ENCODE measurements at places on chromosomes 5 and 9. TPM values are rescaled to one million over a fixed set of nuclear protein-coding genes. Genes with fewer than 3 reads are reported as not detected.

GRCh38 chr9:13508681-13509080, 229.2 kb upstream of the MPDZ start:
- no peaks in the 10 kb centered on the region for H3K36me3 ChIP-seq
- no peak overlapping the region for H3K4me3 ChIP-seq
- DNase-seq = no peak
- no peaks in the 10 kb centered on the region for H3K27me3 ChIP-seq

GRCh38 chr9:77708064-77708815, 60.1 kb upstream of the GNA14 start:
- peaks cover 2% of the 10 kb centered on the region for H3K27me3 ChIP-seq
- no peak for DNase-seq
- no peaks in the 10 kb centered on the region for H3K36me3 ChIP-seq
- H3K27ac ChIP-seq = no peak overlapping the region

DNA sequence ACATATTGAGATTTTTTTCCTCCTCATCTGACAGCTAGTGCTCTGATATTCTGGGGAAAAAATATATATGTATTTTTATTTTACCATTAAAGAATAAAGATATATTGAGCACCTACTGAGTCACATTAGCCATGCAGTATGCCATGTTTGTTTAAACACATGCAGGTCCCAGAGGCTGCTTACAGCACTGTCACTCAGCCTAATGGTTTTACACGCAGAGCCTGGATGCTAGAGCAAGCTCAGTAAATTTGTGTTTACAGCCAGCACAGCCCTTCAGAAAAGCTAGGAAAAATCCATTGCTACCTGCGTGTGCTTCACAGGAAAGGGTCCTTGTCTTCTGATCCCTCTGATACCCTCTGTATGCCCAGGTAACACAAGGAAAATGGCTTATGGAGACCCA, 146.2 kb downstream of the SEMA6A start:
- no peak overlapping the region for H3K4me3 ChIP-seq
- H3K27me3 ChIP-seq = no peaks in the 10 kb centered on the region
- no peak for DNase-seq
- H3K4me1 ChIP-seq = no peaks in the 10 kb centered on the region

DNA sequence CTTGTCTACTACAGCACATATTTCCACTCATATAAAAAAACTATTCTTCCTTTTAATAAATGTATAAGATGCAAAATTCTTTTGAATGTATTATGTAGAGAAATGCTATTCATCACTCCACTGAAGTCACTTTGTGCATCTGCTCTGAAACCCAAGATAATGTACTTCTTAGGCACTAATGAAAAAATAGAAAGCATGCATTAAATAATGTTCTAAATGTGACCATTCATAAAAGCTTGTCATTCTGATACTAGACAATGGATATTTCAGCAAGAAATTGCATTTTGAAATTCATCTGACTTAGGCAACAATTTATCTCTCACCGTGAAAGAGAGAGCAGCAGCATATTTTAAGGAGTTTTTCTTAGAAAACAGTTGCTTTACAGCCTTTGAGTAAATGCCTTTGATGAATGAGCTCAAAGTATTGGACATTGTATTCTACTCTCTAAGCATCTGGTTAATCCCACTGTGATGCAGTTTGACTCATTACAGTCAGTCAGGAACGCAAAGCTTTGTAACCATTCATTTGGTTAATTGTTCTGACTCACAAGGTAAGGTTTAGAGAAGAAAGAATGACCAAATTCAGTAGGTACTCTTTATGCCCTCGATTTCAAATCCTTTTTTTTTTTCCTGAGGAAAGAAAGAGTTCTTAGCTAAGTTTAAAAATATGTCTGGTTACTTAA, 2233.8 kb upstream of the C9orf72 start:
- H3K36me3 ChIP-seq = no peaks in the 10 kb centered on the region
- H3K4me1 ChIP-seq = no peaks in the 10 kb centered on the region
- no peak for DNase-seq
- no peak overlapping the region for H3K4me3 ChIP-seq

DNA sequence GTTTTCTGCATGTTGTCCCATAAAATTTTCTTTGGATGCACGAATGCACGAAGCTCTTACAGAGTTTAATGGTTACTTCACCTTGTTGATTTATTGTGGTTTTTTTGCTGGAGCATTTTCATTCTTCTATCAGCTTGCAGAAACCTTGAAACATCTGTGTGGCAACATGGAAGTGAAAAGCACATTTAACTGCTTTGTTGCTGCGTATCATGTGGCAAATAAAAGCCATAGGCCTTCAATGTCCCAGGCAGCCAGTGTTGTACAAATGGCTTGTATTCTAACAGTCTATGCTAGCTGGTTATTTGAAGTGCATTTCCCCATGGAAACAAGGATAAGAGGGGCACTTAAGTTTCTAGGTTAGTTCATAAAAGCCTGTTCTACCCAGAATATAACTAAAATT, 42.5 kb upstream of the RASGRF2 start:
- H3K27me3 ChIP-seq = peaks cover 2% of the 10 kb centered on the region
- H3K4me3 ChIP-seq = no peak overlapping the region
- H3K36me3 ChIP-seq = no peaks in the 10 kb centered on the region
- no peak for DNase-seq
- H3K4me1 ChIP-seq = no peaks in the 10 kb centered on the region
- H3K27ac ChIP-seq = no peak overlapping the region

DNA sequence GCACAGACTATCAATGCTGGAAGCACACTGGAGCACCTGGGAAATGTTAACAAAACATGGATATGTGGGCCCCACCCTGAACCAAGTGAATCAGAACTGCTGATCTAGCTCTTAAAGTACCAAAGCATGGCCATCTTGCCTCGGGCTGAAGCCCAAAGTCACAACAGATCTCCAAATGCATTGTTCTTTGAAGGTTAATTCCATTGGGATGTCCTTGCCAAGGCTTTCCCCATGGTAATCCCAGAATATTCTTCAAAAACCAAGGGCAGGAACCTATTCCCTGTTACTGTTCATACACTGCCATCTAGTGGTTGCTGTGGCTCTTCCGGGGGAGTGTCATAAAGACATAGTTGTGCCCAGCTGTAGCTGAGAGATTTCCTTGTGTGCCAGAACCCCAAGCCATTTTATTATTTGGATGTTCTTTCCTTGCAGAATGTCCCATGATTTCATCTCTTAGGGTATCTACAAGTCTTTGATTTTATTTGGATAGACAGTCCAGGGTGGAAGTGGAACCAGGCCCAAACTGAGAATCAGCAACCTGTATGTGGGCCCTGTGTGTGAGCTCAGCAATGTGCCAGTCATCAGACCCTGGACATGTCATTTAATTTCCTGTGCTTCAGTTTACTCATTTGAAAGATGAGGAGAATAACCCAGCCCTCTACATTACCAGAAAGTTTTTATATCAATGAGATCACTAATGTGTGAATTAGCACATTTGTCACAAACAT, 290.0 kb downstream of the ACTL7B start:
- H3K4me1 ChIP-seq = no peaks in the 10 kb centered on the region
- no peaks in the 10 kb centered on the region for H3K36me3 ChIP-seq
- H3K27ac ChIP-seq = no peak overlapping the region
- no peak overlapping the region for H3K4me3 ChIP-seq

GRCh38 chr5:66324357-66324756, 180.3 kb downstream of the SREK1 start:
- no peak overlapping the region for H3K27ac ChIP-seq
- DNase-seq = no peak
- no peak overlapping the region for H3K4me3 ChIP-seq

- H3K4me1 ChIP-seq = no peaks in the 10 kb centered on the region
- H3K36me3 ChIP-seq = no peaks in the 10 kb centered on the region
- H3K27ac ChIP-seq = no peak overlapping the region
- DNase-seq = no peak
- peaks cover 5% of the 10 kb centered on the region for H3K27me3 ChIP-seq
- H3K4me3 ChIP-seq = no peak overlapping the region
Observed at GRCh38 chr5:160297776-160298175, 14.6 kb downstream of the CCNJL start.

GRCh38 chr5:155332618-155333017, 319.1 kb downstream of the KIF4B start:
- no peak overlapping the region for H3K4me3 ChIP-seq
- H3K4me1 ChIP-seq = no peaks in the 10 kb centered on the region
- no peaks in the 10 kb centered on the region for H3K36me3 ChIP-seq
- no peak for DNase-seq
- H3K27ac ChIP-seq = no peak overlapping the region

GRCh38 chr9:84756731-84757130, 87.2 kb downstream of the NTRK2 start:
- no peaks in the 10 kb centered on the region for H3K36me3 ChIP-seq
- H3K4me1 ChIP-seq = peaks cover 6% of the 10 kb centered on the region
- H3K4me3 ChIP-seq = no peak overlapping the region
- H3K27me3 ChIP-seq = no peaks in the 10 kb centered on the region
- no peak for DNase-seq

Gene ARSI
- total RNA-seq = not detected

Gene ZNF483
- total RNA-seq = 2.7 TPM

Gene JAKMIP2
- 3.1 TPM for total RNA-seq

Gene LRRC19
- total RNA-seq = not detected

Gene ZDHHC11
- total RNA-seq = 0.78 TPM

Gene SARDH
- not detected for total RNA-seq

Gene TICAM2
- total RNA-seq = 13.3 TPM
